ENCODE measurements at places on chromosomes 1 and 21.

DNA sequence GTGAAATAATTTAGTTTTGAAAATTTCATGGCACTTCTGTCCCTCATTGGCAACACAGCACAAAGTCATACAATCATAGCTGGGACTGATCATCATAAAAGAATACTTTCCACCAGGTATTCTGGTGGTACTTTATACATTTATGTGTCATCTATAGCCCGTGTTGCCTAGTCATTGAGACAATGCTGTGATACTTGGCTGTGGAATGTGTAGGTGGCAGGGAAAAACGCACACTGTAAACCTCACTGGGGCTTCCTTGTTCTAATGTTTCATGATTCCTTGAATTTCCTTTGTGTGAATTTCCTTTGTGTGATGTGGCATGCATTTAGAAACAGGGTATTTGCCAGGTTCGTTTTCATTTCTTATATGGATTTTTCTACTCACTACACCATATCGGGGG, 118.3 kb downstream of the FMN2 start:
- DNase-seq: no peak

DNA sequence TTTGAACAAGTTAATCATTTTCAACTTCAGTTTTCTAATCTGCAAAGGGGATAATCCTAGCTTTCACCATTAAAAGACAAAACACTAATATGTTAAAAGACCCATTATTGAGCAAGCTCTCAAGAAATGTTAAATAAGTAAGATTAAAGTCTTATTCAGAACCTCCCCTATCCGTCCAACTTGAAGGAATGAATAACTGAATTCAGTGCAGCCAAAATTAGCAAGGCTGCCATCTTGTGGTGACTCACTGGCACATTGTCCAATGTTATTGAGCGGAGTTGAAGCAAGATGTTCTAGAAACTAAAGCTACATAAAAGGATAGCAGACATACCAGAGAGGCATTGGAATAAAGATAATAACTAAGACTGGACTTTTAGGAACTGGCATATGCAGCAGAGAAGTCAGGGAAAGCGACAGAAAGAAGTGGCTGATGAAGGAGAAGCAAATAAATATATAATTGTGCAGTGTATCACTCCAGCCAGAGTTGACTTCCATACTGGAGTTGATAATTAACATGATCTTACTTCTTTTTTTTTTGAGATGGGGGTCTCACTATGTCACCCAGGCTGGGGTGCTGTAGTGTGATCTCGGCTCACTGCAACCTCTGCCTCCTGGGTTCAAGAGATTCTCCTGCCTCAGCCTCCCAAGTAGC, 8.2 kb upstream of the CAP1 start:
- peak; percentile 56 for DNase-seq

- DNase-seq: no peak
Measured at GRCh38 chr1:17282836-17283235, 25.2 kb upstream of the PADI4 start.

- DNase-seq: no peak
Measured at GRCh38 chr1:65221638-65222339, 73.8 kb downstream of the AK4 start.

DNA sequence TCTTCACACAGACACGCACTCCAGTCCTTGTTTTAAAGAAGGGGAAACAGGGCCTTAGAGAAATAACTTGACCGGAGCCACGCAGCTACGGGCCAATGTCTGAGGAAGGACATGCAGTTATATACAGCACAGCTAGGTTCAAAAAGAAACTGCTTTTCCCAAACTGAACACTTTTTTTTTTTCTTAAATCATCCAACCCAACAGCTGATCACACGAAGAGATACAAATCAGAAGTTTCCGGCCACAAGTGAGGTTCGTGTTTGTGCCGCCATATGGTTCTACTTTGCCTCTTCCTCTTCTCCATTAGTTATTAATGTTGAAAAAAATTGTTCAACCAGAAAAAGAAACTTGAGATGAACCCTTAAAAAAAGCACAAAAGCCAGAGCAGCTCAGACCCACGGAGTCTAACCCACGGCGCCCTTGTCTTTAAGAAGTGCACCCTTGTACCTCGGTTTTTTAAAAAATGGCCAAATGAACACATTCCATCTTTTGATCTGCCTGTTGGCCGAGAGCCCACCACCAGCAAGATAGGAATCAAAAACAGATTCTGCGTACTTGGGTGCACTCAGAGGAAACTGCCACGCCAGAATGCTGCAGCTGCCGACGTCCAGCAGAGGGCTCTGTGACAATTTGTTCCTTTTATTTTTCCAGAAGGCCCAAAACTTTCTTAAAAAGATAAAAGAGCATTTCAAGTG, 78.9 kb downstream of the SLC66A1 start:
- peak; percentile 86 for DNase-seq

- DNase-seq: no peak
Measured at GRCh38 chr1:12601700-12602658, 16.0 kb downstream of the DHRS3 start.

GRCh38 chr1:22870201-22870871, 102.3 kb downstream of the LACTBL1 start:
- no peak for DNase-seq

All from fibroblast of the conjunctiva (primary cell).